NCI-H187 (cell line): ENCODE measurements at places on chromosomes 3 and 15.

DNA sequence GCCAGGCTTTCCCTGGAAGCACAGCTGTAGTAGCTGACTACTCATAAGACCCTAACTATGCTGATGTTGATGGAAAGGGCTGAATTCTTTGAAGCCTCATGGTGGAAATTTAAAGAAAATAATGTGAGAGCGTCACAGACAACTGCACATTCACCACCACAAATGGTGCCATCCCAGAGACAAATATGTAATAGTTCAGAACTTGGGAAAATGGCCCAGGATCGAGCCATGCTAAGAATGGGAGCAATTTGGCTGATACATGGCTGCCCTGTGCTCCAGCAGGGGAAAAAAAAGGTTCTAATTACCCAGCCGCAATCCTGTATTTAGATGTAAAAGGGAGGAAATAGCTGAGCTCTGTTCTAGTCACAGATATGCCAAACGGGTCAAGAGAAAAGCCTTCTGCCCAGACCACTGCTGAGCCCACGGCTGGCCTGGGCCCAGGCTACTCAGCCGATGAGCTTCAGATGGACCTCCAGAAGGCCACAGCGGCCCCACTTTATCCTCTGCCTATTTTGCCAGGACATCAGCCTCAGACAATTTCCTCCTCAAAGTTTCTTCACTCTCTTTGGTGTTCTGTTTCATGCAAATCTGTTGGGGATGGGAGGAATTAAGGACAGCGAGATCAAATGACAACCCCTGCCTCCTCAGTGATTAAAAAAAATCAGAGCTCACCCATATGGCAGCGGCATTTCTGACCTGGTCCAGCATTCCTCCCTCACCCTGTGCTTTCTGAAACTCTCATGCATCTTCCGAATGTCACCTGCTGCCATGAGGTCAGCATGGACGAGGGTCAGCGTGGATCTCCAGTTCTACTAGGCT is 54.5 kb upstream of the MEX3B start:
- no peak for DNase-seq

DNA sequence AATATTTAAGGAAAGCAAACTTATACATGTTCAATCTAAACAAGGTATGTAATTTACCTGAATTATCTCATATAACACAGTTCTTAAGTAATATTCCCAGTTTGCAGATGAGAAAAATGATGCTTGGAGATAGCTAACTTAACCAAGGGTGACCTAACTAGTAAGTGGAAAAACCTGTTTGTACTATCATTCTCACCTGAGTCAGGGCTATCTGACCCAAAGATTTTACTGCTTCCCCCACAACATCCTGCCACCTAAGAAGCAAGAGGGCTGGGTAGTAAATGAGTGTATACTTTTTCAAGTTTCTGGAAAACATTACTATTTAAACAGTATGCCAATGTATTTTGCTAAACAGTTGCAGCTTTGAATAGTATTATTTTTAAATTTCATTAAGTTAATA is 10.6 kb downstream of the TP63 start:
- DNase-seq = no peak

DNA sequence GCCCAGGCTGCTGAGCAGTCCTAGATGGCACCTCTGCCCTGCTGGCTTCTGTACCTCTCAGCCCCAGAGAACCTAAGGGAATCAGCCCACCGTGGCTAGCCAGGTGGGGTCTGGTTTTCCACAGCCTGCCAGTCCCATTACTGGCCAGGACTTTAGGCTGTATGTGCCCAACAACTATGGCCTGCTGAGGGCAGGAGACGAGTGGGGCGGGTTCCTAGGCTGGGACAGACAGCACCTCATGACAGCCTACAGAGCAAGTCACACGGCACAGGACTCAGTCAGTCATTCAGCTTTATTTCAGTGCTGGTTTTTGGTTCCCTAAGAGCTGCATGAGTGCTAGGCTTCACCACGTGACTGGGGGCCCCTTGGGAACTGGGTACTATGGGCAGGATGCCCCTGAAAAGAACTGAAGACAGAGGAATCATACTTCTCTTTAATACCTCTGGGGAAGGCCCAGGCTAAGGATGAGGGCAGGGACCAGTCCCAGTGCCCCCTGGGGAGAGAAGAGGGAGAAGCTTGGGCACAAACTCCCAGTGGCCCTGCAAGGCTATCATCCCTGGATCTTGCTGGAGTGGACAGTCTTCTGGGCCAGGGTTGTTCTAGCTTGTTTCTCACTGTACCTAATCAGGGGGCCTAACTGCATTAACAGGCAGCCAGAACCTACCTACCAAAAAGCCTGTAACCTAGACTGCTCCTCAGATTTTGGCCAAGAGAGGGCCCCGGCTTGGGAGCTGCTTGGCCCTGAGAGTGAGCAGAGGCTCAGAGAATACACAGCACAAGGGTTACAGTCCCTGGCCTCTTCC is 14.8 kb downstream of the CLK3 start:
- DNase-seq = no peak

GRCh38 chr3:194308601-194309449 is 42.3 kb downstream of the CPN2 start:
- no peak for DNase-seq

- DNase-seq = no peak
These were observed 144.4 kb downstream of the MYLK start for GRCh38 chr3:123739754-123740153.

DNA sequence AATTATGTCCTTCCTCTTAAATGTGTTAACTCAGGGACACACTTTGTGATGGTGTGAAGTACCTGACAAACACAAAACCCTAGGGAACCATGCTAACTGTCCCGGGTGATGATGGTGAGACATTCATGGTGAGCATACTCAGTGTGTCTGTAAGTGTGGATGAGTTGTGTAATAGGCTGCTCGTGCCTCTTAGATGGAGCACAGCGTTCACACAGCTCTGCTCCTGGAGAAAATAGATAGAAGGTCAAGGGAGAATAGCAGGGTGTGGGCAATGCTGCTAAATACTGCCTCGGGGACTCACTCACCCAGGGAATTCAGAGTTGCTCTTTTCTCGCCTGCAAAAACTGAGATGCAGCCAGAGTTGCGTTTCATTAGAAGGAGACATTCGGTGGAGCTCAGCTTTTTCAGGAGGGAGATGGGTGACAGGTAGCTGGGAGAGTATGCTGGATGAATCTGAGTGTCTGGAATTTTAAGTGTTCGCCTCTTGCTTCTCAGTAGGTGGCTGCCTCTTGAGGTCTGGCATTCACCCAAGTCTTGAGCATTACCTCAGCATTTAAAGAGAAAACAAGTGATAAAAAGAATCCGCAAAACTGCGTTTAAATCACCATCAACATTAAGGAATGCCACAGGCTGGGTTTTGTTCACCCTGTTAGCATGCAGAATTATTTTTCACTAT is 813.2 kb downstream of the AGBL1 start:
- DNase-seq = peak; percentile 3
